Right forelimb (tissue), 1 donor: ENCODE measurements at places on chromosomes 6 and 20.
A peak's percentile ranks its signal among the peaks of the same experiment; 100 is the strongest.

DNA sequence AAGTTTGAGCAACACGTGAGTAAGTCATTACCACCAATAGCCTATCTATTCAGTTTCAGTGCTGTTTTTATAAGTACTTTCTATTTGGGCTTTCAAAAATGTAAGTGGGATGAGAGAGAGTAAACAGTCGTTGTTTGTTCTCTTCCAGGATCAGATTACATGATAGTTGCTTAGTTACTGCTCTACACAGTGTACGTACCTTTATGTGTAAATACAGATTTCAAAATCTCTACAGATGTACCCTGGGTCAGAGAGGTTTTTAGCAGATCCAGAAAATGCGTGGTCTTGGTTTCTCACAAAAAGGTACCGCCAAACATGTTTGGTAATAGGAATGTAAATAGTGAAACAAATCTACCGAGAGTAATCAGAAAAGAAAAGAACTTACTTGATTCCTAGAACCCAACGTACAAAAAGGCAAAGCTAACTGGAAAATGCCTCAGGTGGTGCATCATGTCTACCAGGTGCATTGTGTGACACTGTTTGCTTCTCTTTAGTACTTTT lies 421.1 kb downstream of the BCKDHB start:
- no peak for DNase-seq

- DNase-seq: no peak
These were observed 21.6 kb downstream of the EYA4 start for GRCh38 chr6:133262804-133263203.

- DNase-seq: no peak
These were observed 186.9 kb upstream of the CDYL start for GRCh38 chr6:4589295-4589694.

GRCh38 chr20:43781215-43781614 lies 54.4 kb upstream of the GTSF1L start:
- DNase-seq: no peak

DNA sequence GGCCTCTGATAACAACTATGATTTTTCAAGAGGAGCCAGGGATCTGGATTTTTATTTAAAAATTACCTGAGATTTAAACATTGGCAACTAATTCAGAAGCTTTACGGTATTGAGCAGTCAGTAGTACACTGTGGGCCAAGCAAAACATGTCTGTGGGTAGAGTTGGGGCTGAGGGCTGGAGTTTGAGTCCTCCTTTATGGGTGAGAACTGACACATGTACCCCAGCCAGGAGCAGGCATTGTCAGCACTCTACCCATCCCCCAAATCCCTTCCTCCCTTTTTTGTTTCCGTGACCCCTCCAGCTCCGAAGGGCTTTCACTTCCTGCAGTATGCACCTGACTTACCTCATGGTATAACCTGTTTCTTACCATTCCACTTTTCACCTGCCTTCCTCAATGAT lies 131.4 kb downstream of the SNX5 start:
- DNase-seq: no peak

GRCh38 chr6:157724138-157724820 lies 98.8 kb upstream of the SNX9 start:
- no peak for DNase-seq

DNA sequence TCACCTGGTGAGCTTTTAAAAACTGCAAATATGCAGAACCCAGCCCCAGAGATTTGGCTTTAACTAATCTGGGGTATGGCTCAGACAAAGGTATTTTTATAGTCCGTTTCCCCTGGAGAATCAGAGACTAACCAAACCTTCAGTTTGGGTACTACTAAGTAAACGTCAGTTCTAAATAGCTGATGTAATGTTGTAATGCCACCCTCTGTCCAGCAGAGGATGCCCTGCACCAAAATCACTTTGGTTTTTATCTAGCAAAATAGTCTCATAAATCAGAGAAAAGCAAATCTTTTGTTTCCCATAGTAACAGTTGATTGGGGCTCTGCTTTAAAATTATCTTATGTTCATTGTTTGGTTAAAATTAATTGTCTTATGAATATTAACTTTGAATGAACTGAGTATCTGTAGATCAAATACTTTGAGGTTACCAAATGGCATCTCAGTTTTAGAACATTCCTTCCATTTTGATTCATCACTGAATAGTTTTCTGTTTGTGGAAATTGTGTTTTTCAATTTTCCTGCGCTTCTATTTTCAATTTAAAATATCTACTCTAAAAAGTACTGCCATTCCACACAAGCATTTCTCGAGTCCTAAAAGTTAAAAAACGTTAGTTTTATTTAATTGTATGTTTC lies 278.3 kb upstream of the PLCB4 start:
- DNase-seq: peak; percentile 54

GRCh38 chr20:61510778-61511330 lies 258.8 kb downstream of the CDH4 start:
- no peak for DNase-seq

DNA sequence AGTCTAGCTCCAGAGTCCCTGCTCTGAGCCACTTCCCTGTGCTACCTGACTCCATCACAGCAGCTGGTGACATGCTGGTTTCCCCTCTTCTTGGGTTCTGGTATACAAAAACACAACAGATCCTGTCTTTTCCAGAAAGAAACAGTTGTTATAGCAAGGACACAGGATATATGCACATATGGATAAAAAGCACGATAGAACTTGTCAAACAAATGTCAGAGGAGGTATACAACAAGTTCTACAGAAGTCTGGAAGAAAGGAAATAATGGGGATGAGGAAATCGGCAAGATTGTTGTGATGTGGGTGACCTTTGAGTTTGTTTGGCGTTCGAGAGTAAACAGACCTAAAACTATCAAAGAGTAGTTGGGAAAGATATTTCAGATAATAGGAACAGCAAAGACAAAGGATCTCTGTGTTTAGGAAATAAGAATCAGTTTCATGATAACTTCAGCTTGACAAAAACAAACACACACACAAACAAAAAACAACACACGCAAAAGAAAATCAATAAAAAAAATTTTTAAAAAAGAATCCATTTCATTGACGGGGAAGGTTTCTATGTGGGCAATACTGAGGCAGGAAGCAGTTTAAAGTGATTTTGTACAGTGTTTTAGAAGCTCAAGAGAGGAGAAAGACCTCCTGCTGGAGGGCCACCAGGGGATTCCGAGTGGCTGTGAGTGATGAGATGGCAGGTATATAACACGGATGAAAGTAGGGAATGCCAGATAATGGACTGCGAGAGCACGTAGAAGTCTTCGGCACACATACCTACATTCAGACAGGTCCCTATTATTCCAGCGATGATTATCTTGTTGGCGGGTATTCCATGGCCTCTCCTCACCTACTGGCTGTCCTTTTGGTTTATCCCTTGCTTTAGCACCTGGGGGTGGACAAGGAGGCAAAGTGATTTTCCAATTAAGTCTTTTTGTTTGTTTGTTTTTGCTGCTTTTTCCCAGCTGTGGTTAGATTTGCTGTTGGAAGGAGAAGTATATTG lies 174.9 kb downstream of the HS3ST5 start:
- no peak for DNase-seq

- DNase-seq: no peak
These were observed 112.4 kb upstream of the MAP7 start for GRCh38 chr6:136662347-136663237.

DNA sequence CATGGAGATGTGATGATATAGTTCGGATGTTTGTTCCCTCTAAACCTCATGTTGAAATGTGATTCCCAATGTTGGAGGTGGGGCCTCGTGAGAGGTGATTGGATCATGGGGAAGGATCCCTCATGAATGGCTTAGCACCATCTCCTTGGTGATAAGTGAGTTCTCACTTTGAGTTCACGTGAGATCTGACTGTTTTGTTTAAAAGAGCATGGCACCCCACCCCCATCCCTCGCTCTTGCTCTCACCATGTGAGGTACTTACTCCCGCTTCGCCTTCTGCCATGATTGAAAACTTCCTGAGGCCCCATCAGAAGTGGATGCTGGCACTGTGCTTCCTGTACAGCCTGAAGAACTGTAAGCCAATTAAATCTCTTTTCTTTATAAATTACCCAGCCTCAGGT lies 10.9 kb downstream of the SLC32A1 start:
- DNase-seq: no peak

GRCh38 chr6:34235307-34236130 lies 1.2 kb upstream of the HMGA1 start:
- DNase-seq: no peak
